Aorta (tissue), 5 donors: ENCODE measurements at places on chromosomes 16 and 17. TPM values are rescaled to one million over a fixed set of nuclear protein-coding genes. Genes with fewer than 3 reads are reported as not detected.
A peak's percentile ranks its signal among the peaks of the same experiment; 100 is the strongest.

DNA sequence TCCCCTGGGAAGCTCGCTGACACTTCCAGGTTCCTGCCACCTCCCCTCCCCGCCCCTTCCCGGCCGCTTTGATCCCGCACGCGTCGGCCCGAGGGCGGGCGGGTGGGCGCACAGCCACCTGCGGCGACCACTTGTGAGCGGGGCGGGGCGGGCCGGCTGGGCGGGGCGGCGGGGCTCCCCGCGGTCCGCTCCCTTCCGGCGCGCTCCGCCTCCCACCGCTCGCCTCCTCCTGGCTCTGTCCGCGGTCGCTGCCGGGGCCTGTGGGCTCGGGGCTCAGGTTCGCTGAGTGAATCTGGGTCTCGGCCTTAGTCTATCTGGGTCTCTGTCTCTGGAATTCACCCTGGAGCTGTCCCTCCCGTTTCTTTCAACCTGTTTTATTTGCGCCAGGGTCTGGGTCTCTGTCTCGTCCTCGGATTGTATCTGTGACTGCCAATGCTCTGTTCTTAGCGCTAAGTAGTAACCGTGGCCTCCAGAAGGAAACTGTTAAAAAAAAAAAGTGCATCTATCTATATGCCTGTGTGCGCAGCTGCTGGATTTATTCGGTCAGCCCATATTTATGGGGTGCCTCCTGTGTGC is 2.7 kb upstream of the HES7 start:
- DNase-seq = no peak

DNA sequence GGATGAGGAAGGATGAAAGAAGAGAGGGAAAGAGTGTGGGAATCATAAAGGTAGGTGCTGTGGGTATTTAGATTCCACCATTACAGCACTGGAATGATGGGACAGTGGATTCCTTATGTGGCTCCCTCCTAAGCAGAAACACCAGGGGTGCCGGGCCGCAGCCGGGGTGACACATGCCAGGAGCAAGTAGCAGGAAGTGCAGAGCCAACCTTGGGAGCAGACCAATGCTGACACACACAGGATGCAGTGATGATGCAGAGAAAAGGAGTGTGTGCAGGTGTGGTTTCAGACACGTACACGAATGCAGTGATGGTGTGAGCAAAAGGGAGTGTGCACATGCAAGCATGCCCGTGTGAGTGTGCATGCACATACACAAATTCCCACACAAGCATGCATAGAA is 338.0 kb downstream of the SLC39A11 start:
- no peak for DNase-seq

DNA sequence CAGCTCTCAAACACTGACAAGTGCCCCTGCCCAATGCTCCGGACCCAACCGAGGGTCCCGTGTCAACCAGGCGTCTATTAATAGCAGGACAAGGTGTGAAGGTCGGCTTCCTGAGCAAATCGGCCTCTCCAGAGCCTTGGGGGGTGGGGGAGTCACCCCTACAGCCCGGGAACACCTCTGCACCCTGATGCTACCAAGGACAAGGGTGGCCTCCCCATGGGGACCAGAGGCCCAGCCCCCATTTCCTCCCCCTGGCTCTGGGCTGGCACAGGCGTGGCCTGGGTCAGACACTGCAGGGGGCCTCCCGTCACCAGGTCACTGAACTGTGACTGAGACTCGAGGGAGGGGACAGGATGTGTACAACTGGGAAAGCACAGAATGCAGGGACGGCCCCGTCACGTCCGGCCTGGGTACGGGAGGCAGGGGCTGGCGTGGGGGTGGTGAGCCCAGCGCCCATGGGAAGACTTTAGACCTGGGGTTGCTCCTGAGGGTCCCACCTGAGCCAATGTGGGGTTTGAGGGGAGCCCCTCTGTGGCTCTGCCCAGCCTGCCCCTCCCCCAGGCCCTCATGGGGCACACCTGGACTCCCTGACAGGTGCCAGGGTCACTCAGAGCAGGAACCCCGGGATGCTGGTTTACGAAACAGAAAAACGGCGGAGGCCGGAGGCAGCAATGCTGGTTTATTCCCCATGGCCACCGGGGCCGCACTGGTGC is 579 bp upstream of the CYBA start:
- peak; percentile 77 for DNase-seq

DNA sequence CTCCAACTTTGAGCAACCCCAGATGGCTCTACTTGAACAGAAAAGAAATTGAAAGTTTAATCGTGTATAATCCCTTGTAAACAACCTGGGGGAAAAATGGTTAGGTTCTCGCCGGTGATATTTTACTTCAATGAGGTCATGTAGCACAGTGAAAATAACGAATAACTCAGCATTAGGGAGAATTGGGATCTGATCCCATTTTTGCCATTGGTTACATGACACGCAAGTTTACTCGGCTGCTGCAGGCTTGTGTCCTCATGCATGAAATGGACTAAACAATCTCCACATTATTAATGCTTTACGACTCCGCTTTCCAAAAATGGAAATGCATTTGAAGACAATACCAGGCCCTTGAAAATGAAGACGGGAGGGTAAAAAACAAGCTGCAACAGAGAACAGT is 45.5 kb upstream of the LRRC37A3 start:
- DNase-seq = no peak

The GAS7 gene
- total RNA-seq = 56.8 TPM

- no peak for DNase-seq
Measured at GRCh38 chr16:968620-969019, 2.2 kb downstream of the LMF1 start.

GRCh38 chr16:66293932-66294331 is 72.6 kb upstream of the CDH5 start:
- DNase-seq = no peak

GRCh38 chr17:55641676-55642081 is 81.0 kb downstream of the TMEM100 start:
- DNase-seq = peak; percentile 75

DNA sequence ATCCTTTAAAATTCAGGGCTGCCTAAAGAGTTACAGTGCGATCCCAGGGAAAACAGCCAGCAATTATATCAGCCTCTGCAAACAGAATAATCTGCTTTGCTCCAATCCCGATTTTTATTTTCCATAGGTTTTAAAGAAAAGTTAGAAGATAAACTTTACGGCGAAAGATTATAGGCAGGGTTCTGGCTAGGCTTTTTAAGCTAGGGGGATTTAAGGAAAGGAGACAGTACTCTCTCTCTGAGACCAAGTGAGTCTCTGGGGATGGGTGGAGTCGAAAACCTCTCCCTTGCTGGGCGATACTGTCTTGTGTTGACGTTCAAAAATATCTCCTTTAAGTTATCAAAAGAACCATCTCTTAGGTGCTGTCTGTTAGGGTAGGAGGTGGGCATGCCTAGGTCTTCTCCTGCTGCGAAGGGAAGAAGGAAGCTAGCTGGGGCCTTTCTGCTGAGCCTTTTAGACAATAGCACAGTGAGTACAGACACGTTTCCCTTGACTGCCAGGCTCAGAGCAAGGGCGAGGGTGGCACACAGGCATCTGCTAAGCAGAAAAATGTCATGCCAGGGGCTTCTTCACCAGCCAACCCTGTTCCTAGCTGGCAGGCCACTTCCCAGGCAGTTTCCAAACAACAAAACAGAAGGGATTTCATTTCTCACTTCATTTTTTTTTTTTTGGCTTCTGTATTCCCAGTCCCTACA is 167.9 kb upstream of the MAF start:
- no peak for DNase-seq

- peak; percentile 43 for DNase-seq
Measured at GRCh38 chr17:78107976-78108725, 20.4 kb downstream of the TMC6 start.

DNA sequence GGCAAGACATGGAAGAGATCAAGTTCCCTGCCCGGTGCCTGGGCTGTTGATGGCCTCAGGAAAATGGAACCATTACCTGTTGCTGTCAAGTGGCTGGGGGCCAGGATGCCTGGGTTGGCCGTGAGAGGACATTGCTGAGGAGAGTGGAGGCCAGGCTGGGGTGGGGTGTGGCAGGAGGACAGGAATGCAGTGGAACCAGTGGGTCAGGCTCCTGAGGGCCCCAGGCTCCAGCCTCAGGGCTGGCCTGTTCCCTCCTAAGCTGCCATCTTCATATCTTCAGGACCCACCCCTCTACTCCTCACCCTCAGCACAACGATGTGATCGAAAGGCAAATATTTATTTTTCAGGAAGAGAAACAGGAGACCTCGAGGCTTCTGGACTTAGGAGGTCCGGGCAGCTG is 8.5 kb upstream of the YPEL3 start:
- no peak for DNase-seq

- no peak for DNase-seq
Measured at GRCh38 chr16:77353587-77354263, 81.1 kb downstream of the ADAMTS18 start.

DNA sequence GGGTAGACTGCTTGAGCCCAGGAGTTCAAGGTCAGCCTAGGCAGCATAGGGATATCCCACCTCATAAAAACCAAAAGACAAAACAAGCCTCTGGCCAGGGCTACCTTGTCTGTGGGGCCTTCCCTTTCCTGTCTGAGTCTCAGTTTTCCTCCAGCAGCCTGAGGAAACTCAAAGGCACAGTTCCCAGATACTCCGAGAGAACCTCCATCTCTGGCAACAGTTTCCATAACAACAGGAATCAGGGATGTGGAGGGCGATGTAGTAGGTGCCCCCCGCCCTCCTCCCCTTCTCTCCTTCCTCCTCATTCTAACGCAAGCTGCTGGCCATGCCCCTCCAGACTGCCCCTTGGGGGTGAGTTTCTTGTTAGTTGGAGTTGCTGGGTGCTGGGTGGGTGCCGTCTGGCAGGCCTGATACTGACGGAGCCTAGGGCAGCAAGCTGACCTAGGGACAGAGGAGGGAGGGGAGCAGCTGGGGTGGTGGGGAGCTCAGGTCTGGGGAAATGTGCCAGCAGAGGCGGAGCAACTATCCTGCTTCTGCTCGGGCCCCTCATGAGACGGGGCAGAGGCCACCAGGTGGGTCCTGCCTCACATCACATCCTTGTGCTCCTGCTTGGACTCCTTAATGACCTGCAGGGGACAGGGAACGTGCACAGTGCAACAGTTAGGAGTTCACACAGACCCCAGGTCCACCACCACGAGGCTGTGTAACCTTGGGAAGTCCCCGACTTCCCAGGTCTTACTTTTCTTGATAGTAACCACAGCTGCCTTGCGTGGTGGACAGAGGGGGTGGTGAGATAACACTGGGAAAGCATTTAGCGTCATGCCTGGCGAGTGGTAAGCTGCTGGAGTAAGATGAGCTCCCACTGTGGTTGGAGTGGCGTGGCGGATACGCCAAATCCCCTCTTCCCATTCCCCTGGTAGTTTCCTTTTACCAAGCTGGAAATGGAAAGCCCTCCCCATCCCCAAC is 7.8 kb upstream of the EFTUD2 start:
- no peak for DNase-seq

DNA sequence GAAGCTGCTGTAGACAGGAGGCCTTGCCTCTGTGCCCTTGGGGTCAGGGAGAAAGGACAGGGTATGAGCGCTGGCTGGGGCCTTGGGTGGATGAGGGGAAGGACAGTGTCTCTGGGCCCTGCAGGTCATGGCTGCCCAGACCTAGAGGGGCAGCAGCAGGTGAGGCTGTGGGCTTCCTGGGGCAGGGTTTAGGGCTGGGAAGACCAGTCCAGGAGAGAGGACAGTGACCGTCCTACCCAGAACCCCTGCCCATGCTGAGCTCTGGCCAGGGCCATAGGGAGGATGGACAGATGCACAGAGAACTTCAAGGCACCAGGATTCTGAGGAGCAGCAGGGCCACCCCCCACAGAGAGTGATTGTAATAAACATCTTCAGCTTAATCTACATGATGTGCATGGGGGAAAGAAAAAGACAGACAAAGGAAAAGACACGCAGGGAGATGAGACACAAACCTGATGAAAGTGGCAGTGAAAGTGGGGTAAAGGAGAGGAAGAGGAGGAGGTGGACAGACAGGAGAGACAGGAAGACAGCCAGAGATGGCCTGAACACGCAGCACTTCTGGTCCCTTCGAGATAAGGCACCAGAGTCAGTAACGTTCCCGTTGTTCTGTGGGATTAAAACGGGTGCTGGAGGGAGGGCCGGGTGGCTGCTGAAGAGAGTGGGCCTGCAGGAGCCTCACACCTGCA is 17.5 kb downstream of the FLOT2 start:
- no peak for DNase-seq

DNA sequence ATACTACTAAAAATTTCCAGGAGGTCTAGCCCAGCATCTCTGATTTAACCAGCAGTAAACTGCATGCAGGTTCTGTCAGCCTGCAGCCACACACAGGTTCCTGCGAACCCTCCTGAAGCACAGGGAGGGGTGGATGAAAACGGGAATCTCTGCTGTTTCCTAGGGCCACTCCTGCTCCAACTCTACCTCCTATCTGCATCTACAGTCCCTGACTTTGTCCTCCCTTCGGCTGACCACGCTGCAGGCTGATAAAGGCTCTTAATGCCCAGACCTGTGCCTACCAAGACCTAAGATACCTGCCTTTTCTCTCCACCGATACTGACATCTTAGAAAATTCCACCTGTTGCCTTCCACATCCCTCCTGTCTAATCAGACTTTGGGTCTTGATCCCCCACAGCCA is 50.2 kb downstream of the CYTH1 start:
- no peak for DNase-seq

- peak; percentile 77 for DNase-seq
Measured at GRCh38 chr16:30651124-30652004, 604 bp downstream of the PRR14 start.

The CA5A gene
- not detected for total RNA-seq

The RAC3 gene
- total RNA-seq = not detected

DNA sequence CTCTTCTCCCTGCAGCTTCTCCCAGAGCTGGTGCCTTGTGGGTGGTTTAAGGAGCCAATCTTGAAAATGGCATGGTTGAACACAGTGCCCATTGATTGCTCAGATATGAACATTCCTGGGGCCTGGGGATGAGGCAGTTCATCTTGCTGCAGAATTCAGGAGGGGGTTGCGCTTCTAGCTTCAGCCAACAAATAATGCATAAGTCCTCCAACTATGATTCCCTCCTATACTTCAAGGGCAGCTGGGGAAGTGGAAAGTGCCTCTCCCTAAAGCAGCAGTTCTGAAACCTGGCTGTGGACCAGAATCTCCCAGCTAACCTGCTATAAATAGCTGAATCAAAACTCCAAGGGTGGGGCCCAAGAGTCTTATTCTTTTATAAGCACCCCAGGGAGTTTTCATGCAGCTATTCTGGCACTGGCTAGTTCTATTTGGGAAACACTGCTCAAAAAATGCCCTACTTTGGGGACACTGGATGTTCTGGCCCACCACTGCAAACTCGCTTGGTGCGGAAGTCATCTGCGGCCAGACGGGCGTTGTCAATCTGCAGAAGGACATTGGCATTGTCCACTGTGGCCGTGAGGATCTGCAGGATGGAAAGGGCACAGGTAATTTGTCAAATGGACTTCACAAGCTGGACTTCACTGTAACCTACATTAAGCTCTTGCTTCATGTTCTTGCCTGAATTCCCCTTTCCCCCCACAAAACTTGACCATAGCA is 130.3 kb downstream of the CCDC144A start:
- DNase-seq = no peak

The TEX14 gene
- 0.16 TPM for total RNA-seq

The SRCIN1 gene
- total RNA-seq = 0.84 TPM

The PSME3 gene
- 69.8 TPM for total RNA-seq

The OR3A3 gene
- total RNA-seq = not detected

The DPEP3 gene
- not detected for total RNA-seq
